Esophagus squamous epithelium (tissue), 5 donors: ENCODE measurements at places on chromosomes 12 and 14.

GRCh38 chr12:72011374-72011773, 72.7 kb downstream of the TPH2 start:
- no peak for DNase-seq

DNA sequence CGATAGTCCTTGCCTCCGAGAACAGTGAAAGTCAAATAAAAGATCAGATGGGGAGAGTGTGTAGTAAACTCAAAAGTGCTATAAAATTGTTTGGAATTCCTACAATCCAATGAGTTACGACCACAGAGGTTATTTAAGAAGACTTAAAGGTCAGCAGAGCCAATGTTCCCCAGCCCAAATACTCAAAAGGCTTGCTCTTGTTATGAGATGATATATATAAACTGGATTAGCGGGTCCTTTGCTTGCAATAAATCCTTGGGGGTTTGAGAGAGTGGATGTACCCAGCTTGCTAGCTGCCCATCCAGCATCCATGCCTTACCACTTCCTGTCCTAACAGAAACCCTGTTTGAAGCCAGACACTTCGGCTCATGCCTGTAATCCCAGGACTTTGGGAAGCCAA, 29.0 kb upstream of the MED13L start:
- DNase-seq = no peak

- no peak for DNase-seq
Measured at GRCh38 chr12:10113075-10113474, 14.3 kb upstream of the CLEC1A start.

GRCh38 chr14:38012056-38012455, 195.6 kb upstream of the SSTR1 start:
- no peak for DNase-seq

GRCh38 chr14:85528080-85528896, 1.7 kb upstream of the FLRT2 start:
- no peak for DNase-seq

DNA sequence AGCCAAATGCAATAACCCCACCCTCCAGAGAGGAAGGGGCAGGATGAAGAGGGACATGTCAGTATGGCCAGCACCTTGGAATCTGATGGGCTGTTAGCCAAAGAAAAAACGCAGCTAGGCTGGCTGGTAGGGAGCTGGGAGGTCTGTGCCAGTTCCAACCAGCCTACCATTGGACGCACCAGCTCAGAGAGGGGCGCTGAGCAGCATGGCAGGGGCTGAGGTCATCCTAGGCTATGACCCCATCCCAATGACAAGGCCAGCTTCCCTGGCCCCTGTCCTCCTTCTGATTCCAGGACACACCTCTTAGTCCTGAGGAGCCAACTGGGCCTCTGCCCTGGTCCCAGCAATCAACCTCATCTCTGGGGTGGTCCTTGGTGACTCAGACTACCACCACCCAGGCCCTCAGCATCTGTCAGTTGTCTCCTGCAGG, 12.2 kb downstream of the ACTN1 start:
- DNase-seq = no peak

GRCh38 chr12:52870361-52871290, 21.8 kb upstream of the KRT78 start:
- no peak for DNase-seq

DNA sequence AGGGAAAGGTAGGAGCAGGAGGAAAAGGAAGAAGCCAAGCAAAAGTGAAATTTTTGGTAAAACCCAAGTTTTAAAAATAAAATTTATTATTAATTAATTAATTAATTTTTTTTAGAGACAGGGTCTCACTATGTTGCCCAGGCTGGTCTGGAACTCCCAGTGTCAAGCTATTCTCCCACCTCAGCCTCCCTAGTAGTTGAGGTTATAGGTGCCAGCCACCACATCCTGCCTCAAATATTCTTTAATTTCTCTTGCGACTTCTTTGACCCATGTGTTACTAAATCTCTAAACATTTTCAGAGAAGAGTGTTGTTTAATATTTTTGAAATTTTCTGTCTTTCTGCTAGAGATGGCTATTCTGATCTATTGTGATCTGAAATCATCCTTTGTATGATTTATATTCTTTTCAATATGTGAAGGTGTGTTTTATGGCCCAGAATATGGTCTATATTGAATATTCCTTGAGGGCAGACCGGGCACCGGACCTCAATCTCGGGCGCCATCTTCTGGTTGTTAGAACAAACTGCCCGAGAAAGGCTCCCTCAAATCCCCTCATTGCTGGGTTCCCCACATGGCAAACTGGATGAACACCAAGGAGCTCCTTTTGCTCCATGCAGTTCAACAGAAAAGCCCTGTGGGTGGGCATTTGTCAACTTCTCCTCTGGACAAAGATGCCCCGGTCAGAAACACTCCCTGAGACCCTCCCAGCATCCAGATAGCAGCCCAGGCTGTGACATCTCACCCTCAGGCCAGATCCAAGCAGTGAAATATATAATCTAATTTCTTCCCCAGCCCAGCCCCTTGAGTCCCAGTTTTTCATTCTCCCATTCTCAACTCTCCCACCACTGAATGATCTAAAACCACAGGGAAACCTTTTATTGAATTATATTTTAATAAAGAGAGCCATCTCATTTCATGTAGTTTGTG, 110.5 kb downstream of the ASCL4 start:
- DNase-seq = peak; percentile 10

- DNase-seq = no peak
Measured at GRCh38 chr12:74365178-74365964, 172.3 kb upstream of the ATXN7L3B start.

- DNase-seq = no peak
Measured at GRCh38 chr14:90815822-90816662, at the start of gene TTC7B. Gene TTC7B, minus strand, starts transcription at chr14:90816430. Its CDS starts 135 bp downstream, at chr14:90816295.

GRCh38 chr12:111580119-111580425, 19.0 kb downstream of the ATXN2 start:
- DNase-seq = no peak

DNA sequence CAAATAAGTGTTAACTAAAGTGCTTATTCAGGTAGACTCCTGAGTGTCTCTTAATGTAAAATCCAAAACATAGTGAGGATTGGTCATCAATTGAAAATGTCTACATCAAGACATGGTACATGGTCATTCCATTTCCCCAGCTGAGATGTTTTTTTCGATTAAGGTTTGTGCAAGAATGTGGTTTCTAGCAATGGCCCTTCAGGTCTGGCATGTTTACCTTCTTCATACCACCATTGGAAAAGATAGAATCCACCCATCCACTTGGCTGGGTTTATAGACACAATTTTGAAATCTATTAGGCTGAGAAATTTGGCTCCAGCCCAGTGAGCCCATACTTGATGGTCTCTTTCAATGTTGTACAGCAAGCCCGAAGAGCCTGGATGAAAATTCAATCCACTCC, 145.9 kb downstream of the ANO4 start:
- DNase-seq = no peak
